Fibroblast of lung (primary cell): ENCODE measurements at places on chromosomes 12 and 14. TPM values are rescaled to one million over a fixed set of nuclear protein-coding genes. Genes with fewer than 3 reads are reported as not detected.

GRCh38 chr14:66069830-66070541, 416.2 kb upstream of the CCDC196 start:
- H3K4me1 ChIP-seq, result no peaks in the 10 kb centered on the region
- H3K27ac ChIP-seq, result no peak overlapping the region
- no peak overlapping the region for H3K4me3 ChIP-seq
- no peaks in the 10 kb centered on the region for H3K36me3 ChIP-seq
- DNase-seq, result peak; percentile 61

- no peak for DNase-seq
- no peaks in the 10 kb centered on the region for H3K36me3 ChIP-seq
- no peaks in the 10 kb centered on the region for H3K27me3 ChIP-seq
- H3K27ac ChIP-seq, result no peak overlapping the region
Observed at GRCh38 chr12:121364683-121365121, 12.5 kb upstream of the ANAPC5 start.

- no peak overlapping the region for H3K4me3 ChIP-seq
- no peak overlapping the region for H3K27ac ChIP-seq
- no peaks in the 10 kb centered on the region for H3K27me3 ChIP-seq
- no peaks in the 10 kb centered on the region for H3K36me3 ChIP-seq
Observed at GRCh38 chr12:116996621-116997020, 85.9 kb downstream of the FBXW8 start.

- no peak overlapping the region for H3K4me3 ChIP-seq
- no peaks in the 10 kb centered on the region for H3K36me3 ChIP-seq
- H3K4me1 ChIP-seq, result no peaks in the 10 kb centered on the region
Observed at GRCh38 chr14:60196291-60196690, 31.1 kb upstream of the DHRS7 start.

GRCh38 chr12:96219700-96220206, 25.6 kb downstream of the ELK3 start:
- H3K4me1 ChIP-seq, result peaks cover 6% of the 10 kb centered on the region
- peak; percentile 93 for DNase-seq
- H3K27me3 ChIP-seq, result no peaks in the 10 kb centered on the region
- H3K36me3 ChIP-seq, result peaks cover 2% of the 10 kb centered on the region

Gene NID2
- 394 and 2,513 TPM in 2 replicates for polyA plus RNA-seq

- H3K27ac ChIP-seq, result no peak overlapping the region
- H3K27me3 ChIP-seq, result no peaks in the 10 kb centered on the region
- no peaks in the 10 kb centered on the region for H3K36me3 ChIP-seq
Observed at GRCh38 chr12:6262623-6263022, 47.9 kb upstream of the PLEKHG6 start.

- no peaks in the 10 kb centered on the region for H3K4me1 ChIP-seq
- H3K4me3 ChIP-seq, result no peak overlapping the region
Observed at GRCh38 chr14:94282991-94283723, 9.9 kb downstream of the SERPINA10 start.

DNA sequence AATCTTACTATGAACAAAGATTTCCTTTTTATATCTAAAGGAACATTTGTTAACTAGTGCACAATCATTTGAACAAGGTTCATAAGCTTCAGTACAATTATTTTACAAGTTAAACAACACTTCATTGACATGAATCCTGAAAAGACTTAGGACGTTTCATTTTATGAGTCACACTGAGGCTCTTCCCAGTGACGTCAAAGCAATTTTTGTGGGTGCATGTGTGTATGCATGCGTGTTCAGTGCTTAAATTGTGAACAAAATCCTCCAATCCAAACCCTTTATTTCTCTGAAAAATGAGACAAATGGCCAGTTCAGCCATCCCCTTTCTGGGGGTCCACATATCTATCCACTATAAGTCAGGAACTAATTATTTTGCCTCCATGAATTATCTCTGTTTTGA, 2.9 kb downstream of the LMNTD1 start:
- DNase-seq, result peak; percentile 79
- H3K27me3 ChIP-seq, result no peaks in the 10 kb centered on the region
- H3K4me3 ChIP-seq, result no peak overlapping the region
- no peaks in the 10 kb centered on the region for H3K4me1 ChIP-seq
- no peak overlapping the region for H3K27ac ChIP-seq
- no peaks in the 10 kb centered on the region for H3K36me3 ChIP-seq

GRCh38 chr12:116594325-116595038, 35.3 kb downstream of the MAP1LC3B2 start:
- DNase-seq, result no peak
- H3K36me3 ChIP-seq, result no peaks in the 10 kb centered on the region
- no peaks in the 10 kb centered on the region for H3K4me1 ChIP-seq
- no peak overlapping the region for H3K4me3 ChIP-seq

DNA sequence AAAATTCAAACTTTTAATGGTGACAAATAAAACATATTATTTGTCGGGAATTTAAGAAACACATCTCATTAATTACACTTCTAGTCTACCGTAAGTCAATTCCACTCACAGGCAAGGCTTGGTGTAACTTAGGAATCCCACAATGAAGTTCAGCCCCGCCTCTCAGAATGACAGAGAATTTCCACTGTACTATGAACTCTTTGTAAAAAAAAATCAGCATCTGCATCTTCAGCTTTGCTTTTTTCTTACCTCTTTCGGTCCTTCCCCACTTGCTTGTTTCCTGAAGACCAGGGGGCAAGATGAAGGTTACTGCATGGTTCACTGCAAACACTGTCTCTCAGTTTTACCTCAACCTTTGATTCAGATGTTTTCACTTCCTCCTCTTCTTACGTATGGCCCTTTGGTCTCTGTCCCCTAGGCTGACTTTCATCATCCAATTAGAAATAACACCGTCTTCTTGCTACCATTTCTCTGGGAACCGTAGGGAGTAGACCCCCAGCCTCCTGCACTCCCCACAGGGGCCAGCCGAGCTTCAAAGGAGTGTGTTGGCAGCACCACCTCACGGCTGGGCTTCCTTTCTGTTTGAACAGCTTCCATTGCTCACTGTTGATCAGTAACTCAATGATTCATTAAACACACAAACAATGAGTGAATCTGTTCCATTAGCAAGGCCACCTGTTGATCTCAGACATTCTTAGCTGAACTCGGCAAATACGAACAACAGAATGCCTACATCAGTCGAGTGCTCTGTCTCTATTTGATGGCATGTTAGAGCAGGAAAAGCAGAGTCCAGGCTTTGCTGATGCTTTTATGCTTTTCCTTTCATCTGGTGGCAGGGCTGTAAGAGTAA, 343.0 kb downstream of the BMP4 start:
- no peaks in the 10 kb centered on the region for H3K4me1 ChIP-seq
- no peak overlapping the region for H3K4me3 ChIP-seq
- no peak overlapping the region for H3K27ac ChIP-seq
- H3K27me3 ChIP-seq, result no peaks in the 10 kb centered on the region
- H3K36me3 ChIP-seq, result no peaks in the 10 kb centered on the region
- peak; percentile 71 for DNase-seq

- DNase-seq, result no peak
- H3K27ac ChIP-seq, result no peak overlapping the region
- H3K36me3 ChIP-seq, result no peaks in the 10 kb centered on the region
- H3K27me3 ChIP-seq, result no peaks in the 10 kb centered on the region
Observed at GRCh38 chr12:42373669-42374068, 47.7 kb downstream of the PPHLN1 start.

DNA sequence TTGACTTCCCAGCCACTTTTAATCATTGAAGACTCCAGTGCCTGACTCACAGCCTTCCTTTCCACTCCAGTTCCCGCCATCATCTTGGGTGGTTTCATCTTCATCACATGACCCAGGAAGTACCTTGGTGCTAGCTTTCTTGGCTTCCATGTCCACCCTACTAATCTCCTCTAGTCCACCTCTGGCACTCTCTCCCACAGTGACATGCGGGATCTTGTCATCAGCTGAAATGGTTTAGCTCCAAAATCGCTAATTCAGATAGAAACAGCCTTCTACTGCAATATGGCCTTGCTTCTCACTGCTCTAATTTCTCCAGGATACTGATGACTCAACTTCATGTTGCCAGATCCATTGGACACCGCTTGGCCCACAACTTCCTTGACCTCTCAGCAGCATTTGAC, 24.5 kb downstream of the WDR20 start:
- peak; percentile 55 for DNase-seq
- no peaks in the 10 kb centered on the region for H3K27me3 ChIP-seq
- no peak overlapping the region for H3K4me3 ChIP-seq
- H3K27ac ChIP-seq, result no peak overlapping the region
- no peaks in the 10 kb centered on the region for H3K36me3 ChIP-seq

DNA sequence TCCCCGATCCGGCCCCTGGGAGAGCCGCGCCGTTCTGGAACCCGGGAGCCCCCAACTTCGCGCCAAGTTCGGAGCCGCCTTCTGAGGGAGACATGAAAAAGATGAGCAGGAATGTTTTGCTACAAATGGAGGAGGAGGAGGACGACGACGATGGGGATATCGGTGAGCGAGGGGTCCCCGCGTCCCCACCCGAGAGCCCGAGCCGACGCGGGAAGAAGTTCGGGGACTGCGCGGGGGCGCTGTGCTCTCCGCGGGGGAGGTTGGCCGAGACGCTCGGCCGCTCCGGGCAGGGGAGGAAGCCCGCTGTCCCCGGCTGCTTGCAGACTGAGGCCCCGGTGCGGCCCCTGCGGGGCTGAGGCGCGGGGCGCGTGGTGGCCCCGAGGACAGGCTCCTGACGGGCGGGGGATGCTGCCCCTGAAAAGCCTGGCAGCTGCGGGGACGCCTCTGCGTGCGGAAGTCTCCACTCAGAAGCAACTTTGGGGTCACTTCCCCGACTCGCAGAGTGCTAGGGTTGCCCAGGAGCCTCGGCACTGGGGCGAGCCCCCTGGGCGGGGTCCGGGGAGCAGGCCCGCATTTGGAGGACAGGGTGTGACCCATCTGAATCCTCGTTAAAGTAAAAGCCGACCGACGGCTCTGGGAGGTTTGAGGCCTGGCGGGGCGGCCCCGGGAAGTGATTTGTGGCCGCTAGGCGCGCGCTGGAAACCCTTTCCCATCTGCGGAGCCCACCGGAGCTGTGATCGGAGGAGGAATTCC, 511 bp downstream of the ANO6 start:
- peak; percentile 48 for DNase-seq
- peak overlapping the region; percentile 92 for H3K27ac ChIP-seq
- no peaks in the 10 kb centered on the region for H3K27me3 ChIP-seq
- H3K36me3 ChIP-seq, result no peaks in the 10 kb centered on the region

GRCh38 chr12:78060186-78060585, 229.5 kb downstream of the NAV3 start:
- H3K27me3 ChIP-seq, result no peaks in the 10 kb centered on the region
- H3K4me1 ChIP-seq, result no peaks in the 10 kb centered on the region
- H3K4me3 ChIP-seq, result no peak overlapping the region
- peaks cover 3% of the 10 kb centered on the region for H3K36me3 ChIP-seq

- DNase-seq, result no peak
- no peaks in the 10 kb centered on the region for H3K36me3 ChIP-seq
- H3K27ac ChIP-seq, result no peak overlapping the region
- H3K27me3 ChIP-seq, result no peaks in the 10 kb centered on the region
- H3K4me3 ChIP-seq, result no peak overlapping the region
- no peaks in the 10 kb centered on the region for H3K4me1 ChIP-seq
Observed at GRCh38 chr14:96920023-96920422, 122.8 kb downstream of the VRK1 start.

Gene EFS
- polyA plus RNA-seq, result 2.0 and 2.3 TPM in 2 replicates

DNA sequence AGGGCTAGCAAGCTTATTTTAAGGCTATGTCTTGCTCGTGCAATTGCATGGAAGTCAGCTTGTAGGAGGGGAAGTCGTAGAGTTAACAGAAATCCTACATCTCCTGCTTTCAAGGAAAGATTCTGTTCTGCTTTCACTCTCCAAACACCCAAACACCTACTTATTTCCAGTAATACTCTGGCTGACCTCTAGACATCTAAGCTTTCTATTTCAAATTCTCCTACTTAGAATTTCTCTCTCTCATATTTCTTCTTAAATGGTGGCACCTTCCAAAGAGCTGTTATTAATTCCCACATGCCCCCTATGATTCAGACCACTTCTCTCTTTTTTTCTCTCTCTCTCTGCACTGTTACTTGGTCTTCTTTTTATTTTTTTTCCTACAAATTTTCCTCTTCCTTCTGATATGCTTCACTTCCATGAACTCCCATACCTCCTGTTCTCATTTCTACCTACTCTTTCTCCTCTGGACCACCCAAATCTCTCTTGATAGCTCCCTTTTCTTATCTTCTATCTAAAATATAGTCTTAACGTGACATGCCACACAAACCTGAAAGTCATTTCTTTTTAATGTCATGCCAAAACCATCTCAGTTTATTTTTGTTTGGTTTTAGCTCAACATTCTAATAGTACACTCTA, 90.8 kb downstream of the RPS6KA5 start:
- no peak overlapping the region for H3K27ac ChIP-seq
- H3K4me1 ChIP-seq, result no peaks in the 10 kb centered on the region
- H3K27me3 ChIP-seq, result no peaks in the 10 kb centered on the region
- H3K36me3 ChIP-seq, result no peaks in the 10 kb centered on the region
- H3K4me3 ChIP-seq, result no peak overlapping the region

DNA sequence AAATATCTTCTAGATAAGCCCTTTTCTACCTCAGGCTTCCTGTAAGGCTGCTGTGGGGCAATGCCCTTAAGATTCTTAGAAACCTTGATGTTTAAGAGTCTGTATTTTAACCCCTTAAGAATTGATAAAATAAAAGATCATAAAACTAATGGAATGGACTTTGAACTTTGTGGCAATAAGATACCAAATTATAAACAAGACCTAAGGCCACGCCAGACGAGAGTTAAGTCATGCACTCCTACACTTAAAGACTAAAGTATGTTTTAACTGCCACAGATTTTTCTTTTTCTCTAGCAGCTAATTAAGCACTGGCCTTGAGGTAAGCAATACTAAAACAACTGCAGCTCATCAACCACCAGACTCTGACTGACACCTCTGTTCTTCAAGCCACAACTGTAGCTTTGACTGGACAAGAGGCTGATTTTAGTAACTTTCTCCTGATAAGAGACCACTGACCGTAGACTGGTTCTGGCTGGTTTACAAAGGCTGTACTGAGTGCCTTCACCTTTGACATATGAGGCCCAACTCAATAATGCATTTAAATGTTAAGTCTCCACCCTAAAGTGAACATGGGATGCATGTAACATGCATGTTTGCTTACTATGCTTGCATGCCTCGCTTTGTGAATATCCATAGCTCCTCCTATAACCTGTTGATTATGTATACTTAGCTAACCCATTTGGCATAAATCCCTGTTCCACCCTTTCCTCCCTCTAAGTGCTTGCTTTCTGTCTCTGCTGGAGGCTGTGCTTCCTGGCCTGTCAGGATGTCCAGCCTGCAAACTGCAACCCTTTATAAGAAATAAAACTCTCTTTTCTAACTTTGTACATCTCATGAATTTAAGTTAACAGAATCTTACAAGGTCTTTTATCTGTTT, 71.9 kb downstream of the KLHL28 start:
- no peak overlapping the region for H3K4me3 ChIP-seq
- H3K27ac ChIP-seq, result no peak overlapping the region
- H3K27me3 ChIP-seq, result no peaks in the 10 kb centered on the region
- no peaks in the 10 kb centered on the region for H3K36me3 ChIP-seq
- H3K4me1 ChIP-seq, result no peaks in the 10 kb centered on the region
